Common myeloid progenitor, CD34-positive (primary cell): ENCODE measurements at places on chromosomes 13 and 19.
A peak's percentile ranks its signal among the peaks of the same experiment; 100 is the strongest.

- no peak for DNase-seq
These were observed 13.3 kb downstream of the SLC27A5 start for GRCh38 chr19:58498316-58499020.

DNA sequence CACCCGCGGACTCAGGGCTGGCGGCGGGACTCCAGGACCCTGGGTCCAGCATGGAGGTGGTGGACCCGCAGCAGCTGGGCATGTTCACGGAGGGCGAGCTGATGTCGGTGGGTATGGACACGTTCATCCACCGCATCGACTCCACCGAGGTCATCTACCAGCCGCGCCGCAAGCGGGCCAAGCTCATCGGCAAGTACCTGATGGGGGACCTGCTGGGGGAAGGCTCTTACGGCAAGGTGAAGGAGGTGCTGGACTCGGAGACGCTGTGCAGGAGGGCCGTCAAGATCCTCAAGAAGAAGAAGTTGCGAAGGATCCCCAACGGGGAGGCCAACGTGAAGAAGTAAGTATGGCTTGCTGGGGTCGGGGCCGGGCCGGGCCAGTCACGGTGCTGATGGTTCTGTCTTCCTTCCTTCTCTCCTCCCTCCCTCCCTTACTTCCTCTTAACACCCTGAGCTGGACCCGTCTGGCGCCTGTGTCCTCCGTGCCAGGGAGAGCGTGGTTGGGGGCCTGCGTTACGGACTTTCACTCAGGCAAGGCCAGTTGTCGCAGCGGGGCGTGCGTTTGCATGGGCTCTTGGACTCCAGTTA is 1.4 kb downstream of the STK11 start:
- no peak for DNase-seq

DNA sequence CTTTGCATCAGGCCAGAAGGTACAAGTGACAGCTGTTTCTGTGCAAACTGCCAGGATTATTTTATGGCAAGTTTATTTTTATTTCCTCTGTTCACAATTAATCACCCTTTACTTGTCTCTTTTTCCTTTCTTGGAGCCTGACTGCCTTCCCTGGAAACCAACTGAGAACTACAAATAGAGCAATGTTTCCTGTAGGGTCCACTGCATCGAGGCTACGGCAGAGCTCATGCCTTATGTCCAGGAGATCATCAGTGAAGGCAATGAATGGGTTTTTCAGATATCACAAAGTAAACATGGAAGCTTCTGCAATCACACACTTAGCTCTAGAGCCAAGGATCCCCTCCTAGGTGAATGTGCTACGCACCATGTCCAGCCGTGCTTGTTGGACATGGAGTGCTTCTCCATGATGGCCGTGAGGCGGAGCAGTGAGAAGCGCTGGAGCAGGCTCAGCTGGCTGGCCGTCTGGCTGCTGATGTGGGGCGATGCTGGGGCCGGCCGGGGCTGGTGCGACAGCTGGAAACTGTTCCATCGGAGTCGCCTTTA is 110.9 kb downstream of the KL start:
- no peak for DNase-seq

GRCh38 chr13:109868578-109869311 is 82.4 kb upstream of the IRS2 start:
- no peak for DNase-seq

- peak; percentile 52 for DNase-seq
These were observed 65.1 kb downstream of the ZNF823 start for GRCh38 chr19:11673608-11674041.

GRCh38 chr19:3398114-3398899 is 31.9 kb downstream of the NFIC start:
- DNase-seq = no peak

DNA sequence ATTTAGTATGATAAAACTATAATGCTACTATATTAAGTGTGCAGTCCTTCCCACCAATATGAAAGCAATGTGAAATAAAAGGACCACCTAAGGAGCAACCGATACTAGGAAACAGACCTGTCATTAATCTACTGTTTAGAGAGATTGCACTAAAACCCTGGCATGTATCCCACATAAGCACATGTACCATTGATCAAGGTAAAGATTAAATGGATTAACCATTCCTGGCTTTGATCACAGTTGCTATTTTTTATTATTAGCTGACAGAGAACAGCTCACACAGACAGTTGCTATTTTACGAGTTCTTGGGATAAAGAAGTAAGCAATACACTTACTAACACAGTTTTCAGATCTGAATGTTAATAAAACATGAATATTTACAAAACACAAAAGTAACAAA is 57.7 kb upstream of the ZDHHC20 start:
- DNase-seq = no peak

DNA sequence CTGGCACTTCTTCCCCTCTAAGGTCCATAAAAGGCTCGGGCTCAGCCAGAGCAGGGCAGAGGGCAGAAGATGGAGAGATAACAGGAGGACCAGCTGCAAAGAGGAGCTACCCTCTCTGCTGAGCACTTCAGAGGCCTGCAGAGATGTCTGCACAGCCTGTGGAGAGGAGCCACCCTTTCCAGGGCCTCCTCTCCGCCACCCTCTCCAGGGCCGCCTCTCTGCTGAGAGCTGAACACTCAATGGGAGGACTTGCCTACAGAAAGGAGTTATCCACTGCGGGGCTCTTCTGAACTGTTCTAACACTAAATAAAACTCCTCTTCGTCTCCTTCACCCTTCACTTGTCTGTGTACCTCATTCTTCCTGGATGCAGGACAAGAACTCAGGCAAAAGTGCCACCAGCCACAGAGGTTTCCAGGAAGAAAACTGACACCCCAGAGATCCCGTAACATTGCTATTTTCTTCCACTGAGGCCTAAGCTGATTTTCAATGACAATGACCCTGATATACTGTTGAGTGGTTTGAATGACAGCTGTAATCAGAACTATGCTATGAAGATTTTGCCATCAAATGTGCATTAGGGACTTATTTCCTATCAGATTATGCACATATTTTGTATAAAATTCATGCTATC is 16.2 kb upstream of the TSC22D1 start:
- no peak for DNase-seq

DNA sequence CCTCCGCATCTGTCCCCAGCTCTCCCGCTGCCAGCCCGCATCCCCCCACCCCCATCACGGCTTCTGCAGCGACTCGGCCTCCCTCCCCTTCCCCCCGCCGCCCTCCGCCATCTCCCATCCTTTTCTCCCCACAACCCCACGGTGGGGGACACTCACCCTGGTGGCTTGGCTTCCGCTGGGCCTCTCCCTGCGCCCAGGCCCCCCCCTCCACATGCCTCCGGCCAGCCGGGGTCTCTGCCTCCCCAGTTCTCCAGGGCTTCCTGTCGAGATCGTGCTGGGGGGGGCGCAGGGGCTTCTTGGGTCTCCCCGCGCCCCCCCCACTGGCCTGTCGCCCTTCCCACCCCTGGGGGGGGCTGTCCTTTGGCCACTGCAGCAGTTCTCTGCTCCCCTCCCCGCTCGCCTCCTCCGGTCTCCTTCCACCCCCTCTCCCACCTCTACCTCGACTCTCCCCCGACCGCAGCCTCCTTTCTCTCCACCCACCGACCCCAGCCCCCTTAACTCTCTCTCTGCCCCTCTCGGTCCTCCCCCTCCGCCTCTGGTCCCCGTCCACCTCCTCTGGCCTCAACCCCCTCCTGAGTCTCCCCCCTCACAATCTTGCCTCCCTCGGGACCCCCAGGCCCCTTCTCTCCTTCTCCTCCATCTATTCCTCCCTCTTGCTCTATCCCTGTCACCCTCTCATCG is 17.1 kb downstream of the LRRC4B start:
- no peak for DNase-seq

- DNase-seq = no peak
These were observed 14.9 kb downstream of the SERP2 start for GRCh38 chr13:44388427-44389059.

- no peak for DNase-seq
These were observed 76.2 kb upstream of the MTIF3 start for GRCh38 chr13:27526516-27526915.

DNA sequence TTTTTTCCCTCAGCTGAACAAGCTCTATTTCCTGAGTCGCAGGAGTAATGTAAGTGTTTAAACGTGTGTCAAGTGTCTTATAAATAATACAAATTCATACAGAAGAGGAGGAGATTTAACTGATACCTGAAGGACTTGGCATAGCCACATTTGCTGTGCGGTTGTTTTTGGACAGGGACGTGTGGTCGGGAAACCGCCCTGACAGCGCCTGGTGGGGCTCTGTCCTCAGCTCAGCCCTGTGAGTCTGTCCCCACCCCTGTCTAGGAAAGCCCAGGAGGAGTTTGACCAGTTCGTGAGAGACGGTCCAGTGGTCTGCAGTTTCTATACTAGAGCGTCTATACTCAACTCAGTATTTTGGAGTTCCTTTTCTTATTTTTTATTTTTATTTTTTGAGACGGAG is 16.7 kb downstream of the ZIC2 start:
- peak; percentile 1 for DNase-seq

DNA sequence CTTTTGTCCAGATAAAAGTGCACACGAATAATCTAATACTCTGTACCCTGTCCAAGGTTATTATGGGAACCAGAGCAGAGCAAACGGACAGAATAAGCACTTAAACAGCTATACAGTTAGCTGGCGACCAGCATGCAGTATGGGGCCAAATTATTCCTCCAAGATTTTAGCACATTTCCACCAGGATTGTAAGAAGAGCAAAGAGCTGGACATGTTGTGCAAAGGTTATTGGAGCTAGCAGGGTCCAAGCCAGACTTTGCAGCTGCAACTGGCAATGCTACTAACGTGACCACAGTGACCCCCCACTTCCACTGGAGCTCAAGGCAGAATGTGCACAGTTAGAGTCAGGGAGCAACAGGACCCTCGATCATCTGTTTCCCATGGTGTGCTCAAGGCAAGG is 89.9 kb downstream of the COL4A1 start:
- no peak for DNase-seq

DNA sequence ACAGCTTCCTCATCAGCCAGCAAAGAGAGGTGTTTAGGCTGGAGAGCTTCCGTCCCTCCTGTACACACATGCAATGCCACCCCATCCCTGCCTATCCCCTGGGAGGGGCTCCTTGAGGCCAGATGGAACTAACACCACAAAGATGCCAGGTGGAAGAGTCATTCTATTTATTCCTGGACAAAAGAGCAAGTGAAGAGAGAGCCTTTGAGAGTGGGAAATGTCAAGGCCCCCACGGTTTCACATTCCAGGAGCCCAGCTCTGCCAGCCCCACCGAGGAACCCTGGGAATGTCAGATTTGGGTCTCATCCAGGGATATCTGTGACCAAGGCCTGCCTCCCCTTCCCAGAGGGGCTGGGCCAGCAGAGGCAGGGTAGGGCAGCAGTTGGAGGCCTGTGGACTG is 30.8 kb upstream of the IGFL1 start:
- DNase-seq = no peak
